GM03348 (cell line): ENCODE measurements at places on chromosomes 12 and 14.

DNA sequence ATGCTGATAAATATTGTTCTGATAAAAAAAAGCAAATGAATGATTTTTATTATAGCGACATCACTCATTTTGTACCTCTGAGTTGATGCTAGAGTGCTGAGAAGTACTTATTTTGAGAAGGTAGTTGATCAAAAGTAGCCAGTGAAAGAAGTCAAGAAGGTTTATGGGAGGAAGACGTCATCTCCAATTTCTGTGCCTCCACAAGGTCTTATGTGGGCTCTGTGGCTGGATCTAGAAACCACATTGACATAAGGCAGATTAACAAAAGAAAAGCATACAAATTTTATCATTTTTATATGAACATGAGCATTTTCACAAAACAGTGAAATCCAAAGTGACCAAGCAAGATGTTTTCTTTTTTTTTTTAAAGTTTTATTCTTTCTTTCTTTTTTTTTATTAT is 289.5 kb upstream of the FAR2 start:
- DNase-seq: no peak

GRCh38 chr14:71119075-71119474 is 211.8 kb downstream of the PCNX1 start:
- no peak for DNase-seq

GRCh38 chr14:72350215-72350614 is 418.0 kb downstream of the RGS6 start:
- DNase-seq: no peak

DNA sequence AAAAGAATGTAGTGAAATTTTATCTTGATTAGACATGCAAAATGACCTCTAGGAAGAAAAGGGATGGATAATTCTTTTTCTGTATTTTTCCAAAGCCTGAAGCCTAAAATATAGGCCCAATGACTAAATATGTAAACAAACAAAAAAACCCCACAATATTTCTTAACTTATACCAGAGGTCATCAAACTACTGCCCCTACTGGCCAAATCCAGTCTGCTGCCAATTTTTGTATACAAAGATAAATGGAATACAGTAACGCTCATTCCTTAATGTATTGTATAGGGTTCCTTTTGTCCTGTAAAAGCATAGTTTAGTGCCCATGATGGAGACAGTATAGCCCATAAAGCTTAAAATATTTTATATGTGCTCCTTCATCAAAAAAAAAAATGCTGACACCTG is 145.7 kb upstream of the ALG10 start:
- DNase-seq: no peak

GRCh38 chr12:76848132-76848531 is 30.7 kb downstream of the CSRP2 start:
- no peak for DNase-seq
